EH (cell line): ENCODE measurements at places on chromosomes 16 and 17.

GRCh38 chr16:29760567-29761279, 14.9 kb upstream of the C16orf54 start:
- DNase-seq: no peak

- DNase-seq: no peak
Measured at GRCh38 chr17:66920950-66921349, 43.6 kb upstream of the CACNG4 start.

DNA sequence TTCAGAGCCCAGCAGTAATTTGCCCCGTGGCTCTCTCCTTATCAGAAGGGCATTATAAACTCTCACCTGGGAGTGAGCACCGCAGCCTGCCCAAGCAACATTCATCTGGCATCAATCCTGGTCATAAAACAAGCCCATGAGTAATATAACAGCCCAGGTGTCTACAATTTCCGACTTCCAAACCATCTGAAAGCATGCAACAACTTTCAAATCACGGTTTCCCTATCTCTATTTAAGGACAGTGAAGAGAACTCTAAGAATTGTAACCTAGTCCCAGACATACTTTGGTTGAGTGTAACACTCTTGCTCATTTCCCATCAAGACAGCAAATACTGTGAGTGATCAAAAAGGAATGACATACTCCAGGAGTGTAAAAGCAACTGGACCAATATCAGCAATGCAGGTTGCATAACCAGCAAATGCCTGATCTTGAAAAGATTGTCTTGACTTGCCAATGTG, 487.4 kb upstream of the SOX9 start:
- DNase-seq: peak; percentile 91

DNA sequence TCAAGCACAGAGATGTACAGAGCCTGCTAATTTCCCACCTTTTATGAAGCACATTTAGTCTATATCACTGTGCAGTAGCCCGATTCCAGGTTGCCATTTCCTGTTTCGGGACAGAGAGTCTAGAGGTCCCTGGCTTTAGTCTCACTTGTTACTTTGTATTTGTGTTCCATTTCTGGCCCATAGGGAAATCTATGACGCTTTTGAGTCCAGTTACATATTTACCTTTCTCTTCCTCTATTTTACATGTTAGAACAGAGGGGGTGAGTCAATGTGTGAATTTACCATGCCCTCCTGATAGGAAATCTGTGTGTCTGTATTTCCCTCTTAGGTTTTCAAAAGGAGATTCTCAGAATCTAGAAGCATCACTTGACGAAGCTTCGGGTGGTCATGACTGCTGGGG, 227.1 kb upstream of the ZFHX3 start:
- DNase-seq: no peak

DNA sequence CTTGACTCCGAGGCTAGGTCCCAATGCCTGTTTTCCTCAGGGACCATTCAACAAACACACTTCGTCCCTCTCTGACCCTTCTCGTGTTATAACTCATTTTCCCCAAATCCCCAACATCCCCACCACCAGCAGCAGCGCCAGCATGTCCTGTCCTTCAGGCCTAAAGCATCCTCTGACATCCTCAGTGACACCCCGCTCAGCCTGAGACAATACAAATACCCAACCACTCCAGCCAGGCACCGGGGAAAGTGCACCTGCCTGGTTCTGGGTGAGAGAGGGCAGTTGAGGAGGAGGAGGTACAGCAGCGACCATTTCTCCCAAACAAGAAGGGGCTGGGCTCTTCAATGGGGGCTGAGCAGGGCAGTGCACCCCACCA, 4.7 kb downstream of the MNT start:
- no peak for DNase-seq

- peak; percentile 30 for DNase-seq
Measured at GRCh38 chr16:29974291-29975133, 844 bp downstream of the TAOK2 start.

GRCh38 chr17:8408371-8408770, 10.7 kb upstream of the RNF222 start:
- DNase-seq: no peak

GRCh38 chr16:60541535-60541934, 1494.7 kb downstream of the CDH8 start:
- DNase-seq: no peak

GRCh38 chr16:28136751-28137434, 73.4 kb upstream of the GSG1L start:
- peak; percentile 8 for DNase-seq

GRCh38 chr16:26983426-26983825, 83.3 kb upstream of the C16orf82 start:
- peak; percentile 85 for DNase-seq

GRCh38 chr17:62601471-62601870, 26.0 kb upstream of the MRC2 start:
- DNase-seq: no peak

GRCh38 chr17:3534881-3535252, 22.7 kb downstream of the TRPV3 start:
- peak; percentile 66 for DNase-seq

DNA sequence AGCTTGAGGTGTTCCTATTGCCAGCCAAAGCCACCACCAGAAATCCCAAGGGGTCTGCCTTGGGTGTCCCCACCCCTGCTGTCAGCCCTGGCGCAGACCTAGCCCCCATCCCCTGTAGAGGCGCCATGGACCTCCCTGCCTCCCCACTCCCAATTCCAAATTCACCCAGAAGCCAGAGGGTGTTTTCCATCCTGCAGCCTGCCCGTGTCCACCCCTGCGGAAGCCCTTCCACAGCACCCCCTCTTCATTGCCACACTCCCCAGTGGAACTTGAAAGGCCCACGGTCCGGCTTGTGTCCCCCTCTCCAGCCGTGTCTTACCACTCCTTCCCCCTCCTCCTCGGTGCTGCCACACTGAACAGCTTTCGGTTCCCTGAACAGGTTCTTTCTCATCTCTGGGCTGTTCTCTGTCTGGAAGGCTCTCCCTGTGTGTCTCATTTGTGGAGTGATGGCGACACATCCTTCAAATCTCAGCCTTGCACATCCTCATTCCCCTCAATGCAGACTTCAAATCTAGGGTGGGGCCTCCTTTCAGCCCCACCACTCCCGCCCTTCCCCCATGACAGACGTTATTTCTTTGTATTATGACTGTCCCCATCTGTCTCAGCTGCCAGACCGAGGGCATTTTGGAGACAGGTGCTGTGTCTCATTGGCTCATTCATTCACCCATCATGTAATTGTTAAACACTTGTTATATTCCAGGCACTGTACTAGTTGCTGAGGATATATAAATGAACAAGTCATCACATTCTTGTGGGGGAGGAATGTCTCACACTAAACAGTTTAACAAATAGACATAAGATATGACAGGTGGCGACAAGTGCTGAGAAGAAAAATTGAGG, 36.3 kb downstream of the ADGRG5 start:
- DNase-seq: no peak

- no peak for DNase-seq
Measured at GRCh38 chr16:85903559-85903958, 4.6 kb downstream of the IRF8 start.

GRCh38 chr17:41258406-41258805, 3.2 kb downstream of the KRTAP9-9 start:
- DNase-seq: no peak

- DNase-seq: peak; percentile 52
Measured at GRCh38 chr17:45131616-45132319, 547 bp downstream of the PLCD3 start.

- DNase-seq: no peak
Measured at GRCh38 chr17:45370949-45371413, 54.2 kb upstream of the MAP3K14 start.

DNA sequence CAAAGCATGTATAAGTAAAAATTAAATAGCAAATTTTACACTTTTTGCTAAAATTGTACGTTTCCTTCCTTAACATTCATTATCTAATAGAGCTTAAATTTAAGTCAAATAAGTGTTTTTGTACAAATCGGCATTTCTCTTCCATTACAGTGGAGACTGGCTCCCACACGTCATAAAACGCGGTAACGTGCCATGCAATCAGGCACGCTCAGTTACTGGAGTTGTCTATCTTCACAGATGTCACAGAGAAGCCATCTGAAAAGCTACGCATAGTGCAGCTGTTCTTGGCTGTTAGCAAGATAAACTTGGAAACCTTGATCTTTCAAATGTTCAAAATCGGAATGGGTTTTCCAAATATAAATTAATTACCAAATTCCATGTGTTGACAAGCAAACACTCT, 165.3 kb downstream of the STX8 start:
- no peak for DNase-seq

DNA sequence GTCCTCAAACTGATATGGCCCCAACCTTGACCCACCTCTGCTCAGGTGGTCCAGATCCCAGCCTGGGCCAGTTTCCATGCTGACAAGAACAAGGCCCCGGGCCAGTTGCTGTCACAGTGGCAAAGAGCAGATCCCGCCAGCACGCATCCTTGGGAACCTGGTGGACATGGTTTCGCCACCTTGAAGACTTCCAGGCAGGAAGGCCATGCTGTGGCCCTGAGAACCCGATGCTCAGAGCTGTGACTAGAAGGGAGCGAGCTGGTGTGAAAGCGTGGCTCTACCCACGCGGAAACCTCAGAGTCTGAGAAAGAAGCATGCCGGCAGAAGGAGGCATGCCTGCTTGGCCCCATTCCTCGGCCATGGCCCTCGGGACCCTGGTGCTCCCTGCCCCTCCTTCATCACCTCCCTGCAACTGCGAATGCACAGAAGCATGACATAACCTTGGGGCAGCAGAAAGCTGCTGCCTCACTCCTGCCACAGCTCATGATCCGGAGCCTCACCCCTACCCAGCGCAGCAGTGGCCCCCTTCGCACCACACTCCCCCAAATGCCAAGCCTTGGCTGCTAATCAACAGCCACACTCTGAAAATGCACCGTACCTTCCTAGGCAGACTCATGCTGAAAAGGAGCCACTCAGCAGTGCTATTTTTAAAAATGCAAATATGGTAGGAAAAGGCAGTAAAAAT, 33.2 kb downstream of the UBE2O start:
- DNase-seq: no peak

- no peak for DNase-seq
Measured at GRCh38 chr16:57343221-57343620, 15.4 kb upstream of the CCL22 start.

- peak; percentile 47 for DNase-seq
Measured at GRCh38 chr17:44672479-44673093, 16.3 kb downstream of the MEIOC start.
